ENCODE measurements at places on chromosomes 6 and 20. TPM values are rescaled to one million over a fixed set of nuclear protein-coding genes. Genes with fewer than 3 reads are reported as not detected.

DNA sequence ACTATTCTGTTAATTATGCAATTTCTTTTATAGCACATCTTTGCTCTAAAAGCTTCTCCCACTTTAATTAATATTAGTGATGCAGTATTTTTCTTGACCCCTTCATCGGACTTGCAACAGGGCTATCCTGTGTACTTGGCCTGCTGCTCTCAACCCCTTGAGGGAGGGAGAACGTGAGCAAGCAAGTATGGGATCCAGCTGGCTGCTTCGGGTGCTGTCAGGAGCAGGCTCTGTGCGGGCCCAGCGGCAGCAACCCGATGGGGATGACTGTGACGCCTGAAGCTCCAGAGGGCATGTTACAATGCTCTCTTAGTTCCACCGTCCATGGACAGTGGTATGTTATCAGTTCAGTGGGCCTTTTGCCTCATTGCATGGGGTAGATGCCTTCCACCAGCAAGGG lies 519.8 kb upstream of the CITED2 start:
- no peak for DNase-seq

DNA sequence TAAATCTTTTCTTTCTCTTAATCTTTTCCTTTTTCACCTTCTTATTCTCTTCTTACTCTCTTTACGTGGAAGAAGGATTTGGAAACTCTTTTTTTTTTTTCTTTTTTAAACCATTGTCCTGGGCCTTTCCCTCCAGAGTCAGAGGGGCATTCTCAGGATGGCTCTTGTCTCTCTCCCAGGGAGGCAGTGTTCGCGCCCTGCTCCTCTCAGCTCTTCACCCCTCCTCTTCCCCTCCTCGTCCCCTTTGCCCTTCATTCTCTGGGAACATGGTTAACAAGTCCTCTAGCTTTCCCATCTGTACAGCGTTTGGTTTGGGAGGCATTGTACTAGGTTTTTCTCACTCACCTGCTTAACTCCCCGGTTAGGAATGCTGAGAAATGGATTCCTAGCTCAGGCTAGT lies 52.0 kb upstream of the TFB1M start:
- no peak for DNase-seq

GRCh38 chr6:10071631-10072220 lies 343.1 kb downstream of the TFAP2A start:
- no peak for DNase-seq

GRCh38 chr6:6688283-6688682 lies 99.8 kb downstream of the LY86 start:
- DNase-seq: no peak

STAU1 gene
- total RNA-seq: 52.2 TPM

RAB44 gene
- total RNA-seq: 0.05 TPM

RPP21 gene
- 26.2 TPM for total RNA-seq

BPIFA2 gene
- not detected for total RNA-seq

PRPH2 gene
- 1.5 TPM for total RNA-seq
